Airway epithelial cell (primary cell): ENCODE measurements at places on chromosomes 4 and X. TPM values are rescaled to one million over a fixed set of nuclear protein-coding genes. Genes with fewer than 3 reads are reported as not detected.

FOXP3 gene
- not detected in 2 replicates for total RNA-seq

ATP1B4 gene
- not detected in 2 replicates for total RNA-seq

SHROOM2 gene
- total RNA-seq, result 7.9 and 13.0 TPM in 2 replicates

PPM1K gene
- total RNA-seq, result 3.2 and 9.0 TPM in 2 replicates

PNMA5 gene
- total RNA-seq, result not detected in 2 replicates

RASL11B gene
- 1.5 and 3.1 TPM in 2 replicates for total RNA-seq

BCLAF3 gene
- total RNA-seq, result 0.46 and 1.4 TPM in 2 replicates

SMIM10 gene
- total RNA-seq, result 0.14 and 0.33 TPM in 2 replicates

PDGFC gene
- total RNA-seq, result 19.8 and 20.6 TPM in 2 replicates

PNMA3 gene
- not detected in 2 replicates for total RNA-seq

CLIC2 gene
- not detected in 2 replicates for total RNA-seq

RBPJ gene
- total RNA-seq, result 12.2 and 16.6 TPM in 2 replicates

H2BW2 gene
- not detected in 2 replicates for total RNA-seq

SPANXD gene
- not detected in 2 replicates for total RNA-seq

UCP1 gene
- not detected in 2 replicates for total RNA-seq

TLR7 gene
- not detected in 2 replicates for total RNA-seq

PAGE5 gene
- total RNA-seq, result not detected in 2 replicates

ZCCHC12 gene
- total RNA-seq, result not detected in 2 replicates

FGF5 gene
- total RNA-seq, result 0.19 and 1.1 TPM in 2 replicates
